ENCODE measurements at places on chromosomes 5 and 9. TPM values are rescaled to one million over a fixed set of nuclear protein-coding genes. Genes with fewer than 3 reads are reported as not detected.

JAKMIP2 gene
- 4.5 TPM for total RNA-seq

SURF6 gene
- 33.5 TPM for total RNA-seq

ALDH7A1 gene
- total RNA-seq: 0.51 TPM

SLC6A3 gene
- not detected for total RNA-seq

NME5 gene
- not detected for total RNA-seq

PCDHGA6 gene
- total RNA-seq: 0.30 TPM

EIF4E1B gene
- not detected for total RNA-seq

TERT gene
- 0.87 TPM for total RNA-seq

CREB3 gene
- 22.1 TPM for total RNA-seq

QRFP gene
- total RNA-seq: not detected

SNX30 gene
- 15.8 TPM for total RNA-seq

GRCh38 chr5:38681029-38681706 lies 124.7 kb upstream of the LIFR start:
- no peak for DNase-seq

GRCh38 chr5:178058321-178059012 lies 54.9 kb upstream of the N4BP3 start:
- DNase-seq: no peak

DNA sequence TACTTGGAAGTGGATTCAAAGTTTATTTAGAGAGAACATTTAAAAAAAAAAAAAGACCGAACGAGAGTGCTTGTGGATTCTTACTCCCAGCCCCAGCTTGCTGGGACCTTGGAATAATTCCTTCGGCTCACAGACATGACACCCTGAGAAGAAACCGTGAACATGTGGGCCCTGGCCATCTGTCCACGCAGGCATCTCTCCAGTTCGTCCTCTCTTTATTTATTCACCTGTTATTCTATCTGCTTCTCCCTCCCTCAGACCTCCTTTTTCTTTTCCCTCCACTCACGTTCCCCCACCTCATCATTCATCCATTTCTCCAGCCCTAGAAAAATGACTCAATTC lies 93.7 kb upstream of the PHYKPL start:
- no peak for DNase-seq

DNA sequence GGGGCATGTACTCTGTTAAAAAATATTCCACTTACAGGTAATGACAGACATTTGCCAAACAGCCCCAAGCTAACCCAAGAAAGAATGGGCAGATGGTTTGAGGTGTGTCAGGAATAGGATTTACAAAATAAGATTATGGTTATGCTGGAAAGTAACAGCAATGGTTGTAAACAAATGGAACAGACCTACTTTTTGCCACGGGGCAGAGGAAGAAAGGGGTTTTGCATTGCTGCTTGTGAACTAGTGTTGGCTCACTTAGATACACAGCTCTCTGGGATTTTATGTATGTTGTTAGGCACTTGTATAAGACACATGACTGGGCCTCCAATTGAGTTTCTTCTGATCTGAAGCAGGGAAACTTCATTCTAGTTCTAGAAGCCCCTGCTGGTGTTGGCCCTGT lies 191.5 kb upstream of the GDNF start:
- no peak for DNase-seq

- DNase-seq: no peak
Measured at GRCh38 chr5:17221843-17222636, 4.6 kb downstream of the BASP1 start.

GRCh38 chr5:95153511-95153910 lies 131.4 kb downstream of the MCTP1 start:
- DNase-seq: no peak

- no peak for DNase-seq
Measured at GRCh38 chr5:147113967-147114366, 120.9 kb upstream of the STK32A start.

DNA sequence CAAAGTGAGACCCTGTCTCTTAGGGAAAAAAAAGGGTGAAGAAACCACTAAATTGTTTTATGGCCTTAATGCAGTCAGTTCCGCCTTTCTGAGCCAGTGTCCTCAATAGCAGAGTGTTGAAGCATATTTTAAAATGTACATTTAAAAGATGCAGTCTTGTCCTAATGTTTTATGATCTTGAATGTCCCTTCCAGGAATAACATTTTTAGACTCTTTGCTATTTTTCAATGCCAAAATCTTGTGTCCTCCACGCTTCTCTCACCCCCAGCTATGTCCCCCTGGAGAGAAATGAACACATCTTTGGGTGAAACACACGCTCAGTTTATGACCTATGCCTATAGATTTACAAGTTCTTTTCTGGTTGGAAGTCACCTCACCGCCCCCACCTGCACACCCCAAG lies 69.8 kb downstream of the CSNK1A1 start:
- DNase-seq: no peak

DNA sequence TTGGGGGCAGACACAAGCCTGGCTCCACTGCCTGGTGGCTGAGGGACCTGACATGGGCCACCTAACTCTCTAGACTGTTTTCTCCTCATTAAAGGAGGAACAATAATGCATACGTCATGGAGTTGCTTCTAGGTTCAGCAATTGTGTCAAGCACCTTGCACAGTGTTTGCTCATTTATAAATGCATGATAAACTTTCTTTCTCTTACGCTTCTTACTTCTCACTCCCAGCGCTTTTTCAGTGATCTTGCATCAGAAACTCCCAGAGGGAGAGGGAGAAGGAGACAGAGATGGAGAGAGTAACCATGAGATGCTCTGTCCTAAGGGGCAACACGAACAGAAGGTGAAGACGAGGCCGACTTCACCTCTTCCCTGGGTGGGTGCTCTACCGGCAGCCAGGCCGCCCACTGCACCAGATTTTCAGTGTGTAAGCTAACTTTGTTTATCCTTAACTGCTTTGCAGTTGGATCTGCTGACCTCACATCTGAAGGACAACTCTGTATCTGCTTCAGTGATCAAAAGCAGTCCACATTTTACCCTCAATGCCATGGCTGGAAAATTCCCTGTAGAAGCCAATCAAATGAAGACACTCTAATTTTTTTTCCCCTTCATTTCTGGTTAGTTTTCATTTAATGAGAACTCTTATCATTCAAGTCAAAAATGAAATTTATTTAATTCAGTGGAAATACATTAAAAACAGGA lies 35.3 kb downstream of the MED27 start:
- no peak for DNase-seq

GRCh38 chr5:59040024-59040803 lies 457.3 kb downstream of the RAB3C start:
- DNase-seq: no peak

- DNase-seq: peak; percentile 46
Measured at GRCh38 chr5:108728566-108729241, 19.0 kb upstream of the FER start.

DNA sequence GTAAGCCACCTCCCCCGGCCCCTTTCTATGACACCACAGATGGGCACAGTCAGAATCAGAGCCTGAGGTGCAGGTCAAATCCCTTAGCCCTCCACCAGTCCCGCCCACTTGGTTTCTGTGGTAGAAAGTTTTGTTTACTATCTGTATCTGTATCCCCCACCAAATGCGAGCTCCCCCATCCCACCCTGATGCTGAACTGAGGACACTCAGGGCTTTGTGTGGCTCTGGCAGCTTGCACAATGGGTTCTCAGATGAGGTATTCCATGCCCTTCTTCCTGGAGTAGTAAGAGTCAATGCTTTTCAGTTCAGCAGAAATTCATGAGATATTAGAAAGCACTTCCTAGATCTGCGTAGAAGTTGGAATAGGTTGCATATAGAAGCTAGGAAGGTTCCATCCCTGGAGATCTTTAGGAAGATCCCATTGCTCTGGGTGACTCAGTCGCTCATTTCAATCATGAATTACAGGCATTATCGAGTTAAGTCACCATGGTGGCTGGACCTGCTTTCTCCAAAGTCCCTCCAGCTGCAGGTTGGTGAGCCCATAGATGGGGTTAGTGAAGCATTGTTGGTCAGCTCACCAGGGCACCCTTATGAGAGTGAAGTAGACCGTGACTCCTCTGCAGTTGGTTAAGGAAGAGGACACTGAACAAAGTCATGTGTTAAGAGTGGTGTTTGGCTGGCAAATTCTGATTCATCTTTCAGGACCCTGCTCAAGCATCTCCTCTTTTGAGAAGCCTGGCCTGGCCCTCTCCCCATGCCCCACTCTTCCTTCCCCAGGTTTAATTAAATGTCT lies 10.6 kb upstream of the KCNIP1 start:
- no peak for DNase-seq

DNA sequence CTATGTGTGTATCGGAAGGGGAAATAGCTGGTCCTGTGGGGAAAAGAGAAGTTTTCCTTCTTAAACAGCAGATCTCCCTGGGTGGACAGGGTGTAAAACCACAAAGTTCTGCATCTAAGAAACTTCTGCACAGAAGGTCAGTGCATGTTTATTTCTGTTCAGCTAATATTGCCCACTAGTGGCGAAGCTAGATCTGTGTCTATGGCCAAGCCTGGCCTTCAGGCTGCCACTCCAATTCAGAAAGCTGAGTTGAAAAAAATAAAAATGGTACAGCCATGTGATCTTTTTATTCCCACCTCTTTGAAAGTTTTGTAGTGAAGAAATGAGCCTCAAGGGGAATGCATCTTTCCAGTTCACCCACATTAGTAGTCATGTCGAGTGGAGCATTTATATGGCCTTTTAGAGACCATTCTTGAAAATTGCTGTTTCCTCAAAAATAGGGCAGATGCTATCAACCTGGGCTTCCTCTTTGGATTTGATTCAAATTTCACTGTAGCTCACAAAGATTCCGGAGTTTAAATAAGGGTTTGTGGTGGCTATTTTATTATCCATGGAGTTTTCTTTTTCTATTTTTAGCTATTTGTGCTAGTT lies 488.0 kb downstream of the PRELID2 start:
- no peak for DNase-seq

GRCh38 chr5:107519900-107520354 lies 150.8 kb downstream of the EFNA5 start:
- no peak for DNase-seq

DNA sequence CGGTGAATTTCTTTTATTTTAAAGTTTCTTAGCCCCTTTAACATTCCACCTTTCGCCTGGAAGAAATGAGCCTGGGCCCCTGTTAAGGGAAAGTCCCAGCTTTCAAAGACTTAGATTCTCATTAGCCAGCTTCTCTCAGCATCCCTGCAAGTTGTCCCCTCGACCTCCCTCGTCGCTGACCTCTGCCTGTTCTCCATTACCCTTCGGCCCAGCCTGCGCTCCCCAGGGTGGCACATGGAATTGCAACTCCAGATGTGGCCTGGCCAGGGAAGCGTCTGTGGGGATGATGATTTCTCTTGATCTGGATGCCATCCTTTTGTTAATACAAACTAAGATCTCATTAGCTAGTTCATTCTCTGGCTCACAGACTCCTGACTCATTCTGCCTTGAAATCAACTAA lies 43.4 kb upstream of the FANCC start:
- DNase-seq: no peak

DNA sequence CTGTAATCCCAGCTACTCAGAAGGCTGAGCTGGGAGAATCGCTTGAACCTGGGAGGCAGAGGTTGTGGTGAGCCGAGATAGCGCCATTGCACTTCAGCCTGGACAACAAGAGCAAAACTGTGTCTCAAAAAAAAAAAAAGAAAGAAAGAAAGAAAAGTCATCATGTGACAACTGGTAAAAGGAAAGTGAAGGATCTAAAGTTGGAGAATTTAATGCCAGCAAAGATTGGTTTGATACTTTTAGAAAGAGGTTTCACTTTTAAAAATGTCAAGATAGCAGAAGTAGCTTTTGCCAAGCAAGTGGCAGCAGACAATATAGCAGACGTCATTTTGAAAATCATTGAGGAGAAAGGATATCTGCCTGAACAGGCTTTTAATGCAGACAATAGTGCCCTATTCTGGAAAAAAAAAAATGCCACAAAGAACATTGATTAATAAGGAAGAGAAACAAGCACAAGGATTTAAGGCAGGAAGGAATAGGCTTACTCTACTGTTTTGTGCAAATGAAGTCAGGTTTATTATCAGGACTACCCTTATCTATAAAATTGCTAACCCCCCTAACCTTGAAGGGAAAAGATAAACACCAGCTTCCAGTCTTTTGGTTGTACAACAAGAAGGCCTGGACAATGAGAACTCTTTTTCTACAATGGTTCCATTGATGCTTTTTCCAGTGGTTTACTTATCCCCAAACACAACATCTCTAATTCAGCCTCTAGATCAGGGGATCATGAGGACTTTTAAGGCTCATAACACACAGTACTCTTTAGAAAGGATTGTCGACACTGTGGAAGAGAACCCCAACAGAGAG lies 12.0 kb downstream of the PKD2L2 start:
- no peak for DNase-seq

DNA sequence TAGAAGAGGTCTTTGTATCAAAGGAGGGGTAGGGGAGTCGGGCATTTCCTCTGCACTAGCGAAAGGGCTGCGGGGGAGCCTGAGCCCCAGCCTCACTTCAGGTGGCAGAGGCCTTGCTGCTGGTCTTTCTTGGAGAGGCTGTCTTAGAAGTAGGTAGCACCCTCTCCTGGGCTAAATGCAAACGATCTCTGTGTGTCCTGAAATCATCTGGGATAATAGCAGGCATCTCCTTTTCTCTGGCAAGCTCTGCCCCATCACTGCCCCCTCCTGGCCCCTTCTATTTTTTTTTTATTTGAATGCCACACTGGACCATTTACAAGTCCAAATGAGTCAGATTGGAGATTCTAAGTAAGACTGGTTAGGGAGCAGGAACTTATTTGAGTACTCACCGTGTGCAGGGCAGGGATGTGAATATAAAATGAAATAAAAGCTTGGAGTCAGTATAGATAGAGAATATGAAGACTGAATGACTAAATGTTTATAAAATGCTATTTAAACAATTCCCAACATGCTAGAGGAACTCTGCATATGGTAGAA lies 137.1 kb downstream of the FGF1 start:
- DNase-seq: peak; percentile 25

GRCh38 chr9:116365056-116365471 lies 211.5 kb downstream of the PAPPA start:
- no peak for DNase-seq

GRCh38 chr9:27369591-27369990 lies 72.6 kb upstream of the EQTN start:
- DNase-seq: no peak

- no peak for DNase-seq
Measured at GRCh38 chr9:121616123-121616755, 35.2 kb upstream of the DAB2IP start.

- DNase-seq: no peak
Measured at GRCh38 chr5:78547183-78547582, 101.4 kb downstream of the LHFPL2 start.

DNA sequence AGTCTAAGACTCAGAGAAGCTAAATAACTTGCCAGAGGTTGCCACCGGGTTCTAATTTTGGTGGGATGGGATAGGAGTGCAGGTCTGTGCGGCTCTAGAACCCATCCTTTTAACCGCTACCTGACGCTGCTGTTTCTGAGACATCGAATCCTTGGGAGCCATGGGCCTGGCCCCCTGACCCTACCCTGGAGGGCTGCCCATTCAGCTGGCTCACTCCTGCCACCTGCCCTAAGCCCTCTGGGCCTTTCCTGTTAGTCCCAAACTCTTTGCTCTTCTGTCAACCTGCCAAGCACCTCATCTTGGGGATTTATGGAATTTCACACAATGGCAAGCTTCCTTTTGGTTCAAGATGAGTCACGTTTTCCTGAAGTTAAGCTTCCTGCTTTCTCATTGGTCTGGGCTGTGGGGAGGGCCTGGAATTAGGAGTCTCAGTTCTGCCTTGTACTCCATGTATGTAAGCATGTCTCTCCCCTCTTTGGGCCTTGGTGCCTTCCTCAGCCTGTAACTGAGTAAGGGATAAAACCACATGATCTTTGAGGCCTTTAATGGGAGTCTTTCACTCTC lies 26.6 kb downstream of the ENHO start:
- DNase-seq: no peak

Measured in naive thymus-derived CD4-positive, alpha-beta T cell (primary cell).